Mesothelial cell of epicardium (in vitro differentiated cells): ENCODE measurements at places on chromosomes 3 and 15.
A peak's percentile ranks its signal among the peaks of the same experiment; 100 is the strongest.

- no peaks in the 10 kb centered on the region for H3K27me3 ChIP-seq
- H3K4me1 ChIP-seq = peaks cover 52% of the 10 kb centered on the region
- H3K27ac ChIP-seq = no peak overlapping the region
- no peak for DNase-seq
- H3K36me3 ChIP-seq = no peaks in the 10 kb centered on the region
Observed at GRCh38 chr15:94370206-94370935, 139.0 kb downstream of the MCTP2 start.

DNA sequence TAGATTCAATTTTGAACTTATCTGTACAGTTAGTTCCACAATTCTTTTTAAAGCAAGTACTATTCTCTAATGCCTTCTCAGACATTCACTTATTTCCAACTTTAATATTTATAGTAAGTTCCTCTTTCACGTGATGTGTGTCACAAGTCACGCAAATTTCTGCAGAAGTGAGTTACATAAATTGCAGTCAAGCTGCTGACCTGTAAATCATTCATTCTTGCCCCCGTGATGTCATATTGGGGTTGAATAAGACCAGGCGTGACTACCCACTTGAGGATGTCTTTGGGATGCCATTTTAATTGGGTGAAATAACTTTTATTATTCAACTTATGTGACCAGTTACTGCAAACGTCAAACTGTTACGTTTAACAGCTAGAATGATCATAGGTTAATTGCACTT lies 15.1 kb downstream of the PPARG start:
- no peak overlapping the region for H3K27ac ChIP-seq
- no peak for DNase-seq
- no peaks in the 10 kb centered on the region for H3K36me3 ChIP-seq
- peaks cover 24% of the 10 kb centered on the region for H3K4me1 ChIP-seq
- H3K4me3 ChIP-seq = no peak overlapping the region

- DNase-seq = peak; percentile 75
- H3K4me3 ChIP-seq = peak overlapping the region; percentile 93
- no peaks in the 10 kb centered on the region for H3K27me3 ChIP-seq
- H3K27ac ChIP-seq = peak overlapping the region; percentile 100
Observed at GRCh38 chr3:185823078-185824044, 1.5 kb downstream of the IGF2BP2 start.

- H3K27ac ChIP-seq = no peak overlapping the region
- H3K4me3 ChIP-seq = no peak overlapping the region
- peaks cover 12% of the 10 kb centered on the region for H3K4me1 ChIP-seq
- DNase-seq = no peak
Observed at GRCh38 chr3:113495035-113495434, 19.9 kb downstream of the SPICE1 start.

- peak overlapping the region; percentile 94 for H3K27ac ChIP-seq
- no peaks in the 10 kb centered on the region for H3K27me3 ChIP-seq
- peak overlapping the region; percentile 98 for H3K4me3 ChIP-seq
- no peak for DNase-seq
- H3K4me1 ChIP-seq = peaks cover 46% of the 10 kb centered on the region
Observed at GRCh38 chr3:50238549-50239026, 2.6 kb downstream of the GNAI2 start.

GRCh38 chr3:196661400-196661799 lies 21.9 kb downstream of the NRROS start:
- no peak overlapping the region for H3K4me3 ChIP-seq
- H3K36me3 ChIP-seq = no peaks in the 10 kb centered on the region
- no peaks in the 10 kb centered on the region for H3K27me3 ChIP-seq
- H3K27ac ChIP-seq = no peak overlapping the region

DNA sequence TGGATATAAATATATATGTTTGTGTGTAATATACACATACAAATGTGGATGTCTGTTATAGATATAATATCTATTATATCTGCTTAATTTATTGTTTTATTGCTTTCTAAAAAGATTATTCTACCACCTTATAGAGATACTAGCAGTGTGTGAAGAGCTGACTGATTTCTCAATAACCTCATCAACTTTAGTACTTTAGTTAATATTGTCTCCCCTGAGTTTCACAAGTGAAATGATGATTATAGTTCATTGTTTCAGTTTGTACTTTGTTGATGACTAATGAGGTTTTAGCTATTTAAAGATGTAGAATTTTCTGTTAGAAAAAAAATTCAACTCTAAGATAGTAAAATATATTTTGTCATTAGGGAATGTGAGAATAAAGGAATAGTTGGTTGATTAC lies 11.4 kb downstream of the RSRC1 start:
- no peaks in the 10 kb centered on the region for H3K27me3 ChIP-seq
- no peaks in the 10 kb centered on the region for H3K4me1 ChIP-seq
- H3K36me3 ChIP-seq = peaks cover 34% of the 10 kb centered on the region

DNA sequence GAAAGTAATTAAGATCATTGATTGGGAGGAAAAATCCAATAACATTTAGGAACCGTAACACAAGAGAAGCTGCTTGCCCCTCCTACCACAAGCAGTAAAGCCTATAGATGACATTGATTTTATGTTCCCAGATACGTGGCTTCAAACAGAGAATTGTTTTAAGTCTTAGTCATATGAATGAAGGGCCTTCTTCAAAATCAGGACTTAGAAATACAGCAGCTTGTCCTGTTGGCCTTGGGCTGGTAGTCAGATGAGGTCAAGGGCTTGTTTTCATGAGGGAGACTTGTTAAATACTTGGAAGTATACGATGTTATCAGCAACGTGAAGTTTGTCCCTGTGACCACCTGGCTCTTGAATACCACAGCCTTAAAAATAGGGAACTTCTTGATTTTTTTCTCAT lies 114.4 kb downstream of the VGLL4 start:
- H3K4me3 ChIP-seq = no peak overlapping the region
- H3K36me3 ChIP-seq = peaks cover 8% of the 10 kb centered on the region
- DNase-seq = no peak
- peaks cover 46% of the 10 kb centered on the region for H3K4me1 ChIP-seq
- no peak overlapping the region for H3K27ac ChIP-seq
- no peaks in the 10 kb centered on the region for H3K27me3 ChIP-seq

GRCh38 chr3:197749315-197749600 lies 425 bp upstream of the FYTTD1 start:
- no peaks in the 10 kb centered on the region for H3K27me3 ChIP-seq
- H3K4me1 ChIP-seq = peaks cover 18% of the 10 kb centered on the region
- H3K4me3 ChIP-seq = peak overlapping the region; percentile 82
- no peak for DNase-seq
- peak overlapping the region; percentile 96 for H3K27ac ChIP-seq

GRCh38 chr3:93988283-93988682 lies 8.3 kb downstream of the ARL13B start:
- peaks cover 13% of the 10 kb centered on the region for H3K4me1 ChIP-seq
- DNase-seq = no peak
- no peak overlapping the region for H3K4me3 ChIP-seq
- no peaks in the 10 kb centered on the region for H3K36me3 ChIP-seq
- no peaks in the 10 kb centered on the region for H3K27me3 ChIP-seq

- no peaks in the 10 kb centered on the region for H3K36me3 ChIP-seq
- no peak overlapping the region for H3K27ac ChIP-seq
- no peak overlapping the region for H3K4me3 ChIP-seq
- DNase-seq = no peak
Observed at GRCh38 chr3:80785875-80786274, 975.6 kb downstream of the GBE1 start.

DNA sequence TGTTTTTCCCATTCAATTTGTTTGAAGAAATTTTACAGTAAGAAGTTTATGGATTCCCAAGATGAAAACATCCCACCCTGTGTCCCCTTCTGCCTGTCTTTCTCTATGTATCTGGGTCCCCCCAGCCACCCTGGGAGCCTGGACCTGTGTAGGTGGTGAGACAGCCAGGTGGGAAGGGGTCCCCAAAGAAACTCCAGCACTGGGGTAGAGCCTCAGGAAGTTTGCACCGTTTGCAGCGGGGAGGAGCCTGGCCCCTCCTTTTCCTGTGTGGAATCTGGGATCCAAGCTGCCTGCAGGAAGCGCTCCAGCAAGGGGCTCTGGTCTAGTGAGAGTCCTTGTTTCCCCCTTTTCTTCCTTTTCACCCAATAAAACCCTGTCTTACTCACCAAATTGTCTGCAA lies 49.4 kb upstream of the ITGA11 start:
- H3K27ac ChIP-seq = no peak overlapping the region
- H3K4me3 ChIP-seq = no peak overlapping the region
- DNase-seq = no peak

DNA sequence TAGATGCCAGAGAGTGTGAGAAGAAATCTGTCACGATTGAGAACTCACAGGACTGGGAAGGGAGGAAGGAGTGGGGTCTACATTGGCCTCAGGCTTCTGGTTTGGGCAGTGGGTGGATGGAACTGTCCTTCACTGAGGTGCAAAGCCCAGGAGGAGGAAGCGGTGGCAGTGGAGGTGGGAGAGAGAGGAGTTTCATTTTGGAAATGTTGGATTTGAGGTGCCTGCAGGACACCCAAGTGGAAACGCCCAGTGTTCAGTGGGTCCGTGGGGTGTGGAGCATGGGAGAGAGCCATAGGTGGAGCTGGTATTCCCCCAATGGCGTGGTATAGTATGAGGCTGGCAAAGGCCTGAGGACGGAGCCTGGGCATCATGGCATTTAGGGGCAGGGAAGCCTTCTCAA lies 9.3 kb upstream of the EPHB3 start:
- H3K27ac ChIP-seq = no peak overlapping the region
- no peaks in the 10 kb centered on the region for H3K36me3 ChIP-seq
- no peak for DNase-seq
- H3K4me3 ChIP-seq = no peak overlapping the region

DNA sequence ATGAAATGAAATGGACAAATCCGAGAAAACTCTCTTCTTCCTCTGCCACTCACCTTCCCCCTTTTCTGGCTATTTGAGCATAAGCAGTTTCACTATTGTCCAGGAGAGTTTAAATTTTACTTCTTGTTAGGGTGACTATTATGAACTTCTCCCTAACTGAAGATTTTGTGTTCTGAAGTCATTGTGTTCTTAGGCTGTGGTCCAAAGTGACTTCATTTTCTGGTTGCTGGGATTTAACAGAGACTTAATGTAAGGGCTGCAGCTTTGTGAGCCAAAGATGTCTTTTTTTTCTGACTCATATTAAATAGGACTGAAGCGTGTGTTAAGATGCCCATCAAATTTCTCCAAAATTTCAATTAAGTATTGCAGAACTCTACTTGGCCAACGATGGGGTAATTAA lies 46.5 kb upstream of the FSTL1 start:
- peaks cover 35% of the 10 kb centered on the region for H3K4me1 ChIP-seq
- H3K36me3 ChIP-seq = no peaks in the 10 kb centered on the region
- no peak for DNase-seq
- no peaks in the 10 kb centered on the region for H3K27me3 ChIP-seq
- H3K27ac ChIP-seq = peak overlapping the region; percentile 82

DNA sequence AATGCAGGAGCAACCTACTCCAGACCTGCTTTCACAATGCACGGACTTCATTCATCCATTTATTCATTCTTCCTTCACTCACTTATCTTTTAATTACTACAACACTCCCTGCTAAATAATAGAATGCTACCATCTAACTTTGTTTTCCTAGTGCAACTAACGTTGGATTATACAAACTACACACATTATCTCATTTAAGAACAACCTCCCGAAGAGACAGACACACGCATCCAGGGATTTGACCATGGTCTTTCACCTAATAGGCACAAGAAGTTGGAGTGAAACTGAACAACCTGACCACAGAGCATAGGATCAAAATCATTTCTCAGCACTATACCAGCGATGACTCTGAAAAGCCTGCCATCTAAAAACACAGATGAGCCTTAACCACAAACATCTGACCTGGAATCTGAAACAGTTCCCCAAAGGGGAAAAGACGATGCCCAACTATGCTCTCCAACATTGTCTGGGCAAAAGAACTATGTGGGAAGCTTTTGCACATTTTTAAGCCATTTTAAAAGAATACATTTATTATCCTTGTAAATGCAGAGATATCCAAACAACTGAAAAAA lies 21.0 kb downstream of the ZNF385D start:
- H3K4me1 ChIP-seq = peaks cover 12% of the 10 kb centered on the region
- H3K36me3 ChIP-seq = no peaks in the 10 kb centered on the region
- H3K4me3 ChIP-seq = no peak overlapping the region
- DNase-seq = no peak

DNA sequence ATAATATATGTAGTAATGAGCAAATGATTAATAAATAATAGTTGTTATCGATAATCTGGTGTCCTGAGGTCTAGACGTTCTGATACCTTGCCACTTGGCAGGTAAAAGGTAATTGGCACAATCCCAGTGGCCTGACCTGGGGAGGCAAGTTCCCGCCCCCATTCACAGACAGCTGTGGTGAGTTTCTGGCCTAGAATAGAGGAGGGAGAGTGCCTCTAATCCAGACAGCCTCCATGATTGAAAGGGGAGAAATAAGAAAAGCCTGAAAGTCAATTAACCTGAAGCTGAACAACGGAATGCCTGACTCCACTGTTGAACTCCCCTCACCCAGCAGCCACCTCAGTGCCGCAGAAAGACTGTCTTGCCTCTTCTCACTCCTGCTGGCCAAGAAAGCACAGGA lies 38.1 kb upstream of the SV2B start:
- no peak overlapping the region for H3K27ac ChIP-seq
- H3K4me1 ChIP-seq = no peaks in the 10 kb centered on the region
- peaks cover 42% of the 10 kb centered on the region for H3K27me3 ChIP-seq
- no peaks in the 10 kb centered on the region for H3K36me3 ChIP-seq
- no peak for DNase-seq

- no peak overlapping the region for H3K27ac ChIP-seq
- no peaks in the 10 kb centered on the region for H3K36me3 ChIP-seq
- no peak overlapping the region for H3K4me3 ChIP-seq
- H3K27me3 ChIP-seq = peaks cover 14% of the 10 kb centered on the region
Observed at GRCh38 chr15:86810329-86810728, 730.7 kb downstream of the AGBL1 start.

- H3K4me3 ChIP-seq = no peak overlapping the region
- no peak overlapping the region for H3K27ac ChIP-seq
- no peaks in the 10 kb centered on the region for H3K36me3 ChIP-seq
- no peak for DNase-seq
- H3K27me3 ChIP-seq = peaks cover 99% of the 10 kb centered on the region
Observed at GRCh38 chr15:59994526-59994887, 9.6 kb upstream of the FOXB1 start.

DNA sequence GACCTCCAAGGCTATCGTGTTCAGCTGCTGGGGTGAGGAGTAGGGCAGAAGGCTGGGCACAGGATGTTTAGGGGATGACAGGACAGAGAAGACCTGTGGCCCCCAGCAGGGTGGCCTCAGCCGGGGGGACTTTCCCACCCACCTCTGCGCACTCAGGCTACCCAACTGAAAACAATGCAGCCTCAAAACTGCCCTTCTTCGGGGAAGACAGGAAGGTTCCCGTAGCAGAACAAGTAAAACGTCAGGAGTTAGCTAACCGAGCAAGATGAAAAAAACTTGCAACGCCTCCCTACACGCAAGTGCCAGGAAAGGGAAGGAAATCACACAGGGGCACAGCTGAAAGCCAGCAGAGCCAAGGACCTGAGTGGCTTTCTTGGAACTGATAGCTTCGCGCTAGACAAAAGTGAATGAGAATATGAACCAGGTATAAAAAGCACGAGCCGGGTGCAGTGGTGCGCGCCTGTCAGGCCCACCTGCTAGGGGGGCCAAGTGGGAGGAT lies 38.4 kb upstream of the FURIN start:
- H3K4me1 ChIP-seq = no peaks in the 10 kb centered on the region
- no peak overlapping the region for H3K27ac ChIP-seq
- H3K27me3 ChIP-seq = no peaks in the 10 kb centered on the region
- DNase-seq = no peak
- H3K4me3 ChIP-seq = no peak overlapping the region
- no peaks in the 10 kb centered on the region for H3K36me3 ChIP-seq

- no peak for DNase-seq
- H3K4me3 ChIP-seq = no peak overlapping the region
- no peaks in the 10 kb centered on the region for H3K4me1 ChIP-seq
- H3K27ac ChIP-seq = no peak overlapping the region
Observed at GRCh38 chr3:161014843-161015749, 90.1 kb downstream of the B3GALNT1 start.
